Central memory CD8-positive, alpha-beta T cell (primary cell): ENCODE measurements at places on chromosomes 4 and X.
A peak's percentile ranks its signal among the peaks of the same experiment; 100 is the strongest.

GRCh38 chr4:55154290-55154880 lies 29.0 kb upstream of the KDR start:
- DNase-seq = no peak
- H3K4me1 ChIP-seq = no peaks in the 10 kb centered on the region
- no peak overlapping the region for H3K27ac ChIP-seq
- H3K27me3 ChIP-seq = peaks cover 20% of the 10 kb centered on the region
- no peak overlapping the region for H3K4me3 ChIP-seq

- peaks cover 7% of the 10 kb centered on the region for H3K4me1 ChIP-seq
- H3K27me3 ChIP-seq = peaks cover 23% of the 10 kb centered on the region
- no peaks in the 10 kb centered on the region for H3K36me3 ChIP-seq
- no peak overlapping the region for H3K27ac ChIP-seq
- DNase-seq = no peak
These were observed 57.3 kb downstream of the CLDN22 start for GRCh38 chr4:183262776-183263100.

- H3K4me1 ChIP-seq = peaks cover 63% of the 10 kb centered on the region
- peaks cover 9% of the 10 kb centered on the region for H3K36me3 ChIP-seq
- H3K27me3 ChIP-seq = no peaks in the 10 kb centered on the region
- DNase-seq = no peak
- H3K27ac ChIP-seq = peak overlapping the region; percentile 3
- H3K4me3 ChIP-seq = peak overlapping the region; percentile 8
These were observed 25.8 kb downstream of the USP9X start for GRCh38 chrX:41110801-41111625.

DNA sequence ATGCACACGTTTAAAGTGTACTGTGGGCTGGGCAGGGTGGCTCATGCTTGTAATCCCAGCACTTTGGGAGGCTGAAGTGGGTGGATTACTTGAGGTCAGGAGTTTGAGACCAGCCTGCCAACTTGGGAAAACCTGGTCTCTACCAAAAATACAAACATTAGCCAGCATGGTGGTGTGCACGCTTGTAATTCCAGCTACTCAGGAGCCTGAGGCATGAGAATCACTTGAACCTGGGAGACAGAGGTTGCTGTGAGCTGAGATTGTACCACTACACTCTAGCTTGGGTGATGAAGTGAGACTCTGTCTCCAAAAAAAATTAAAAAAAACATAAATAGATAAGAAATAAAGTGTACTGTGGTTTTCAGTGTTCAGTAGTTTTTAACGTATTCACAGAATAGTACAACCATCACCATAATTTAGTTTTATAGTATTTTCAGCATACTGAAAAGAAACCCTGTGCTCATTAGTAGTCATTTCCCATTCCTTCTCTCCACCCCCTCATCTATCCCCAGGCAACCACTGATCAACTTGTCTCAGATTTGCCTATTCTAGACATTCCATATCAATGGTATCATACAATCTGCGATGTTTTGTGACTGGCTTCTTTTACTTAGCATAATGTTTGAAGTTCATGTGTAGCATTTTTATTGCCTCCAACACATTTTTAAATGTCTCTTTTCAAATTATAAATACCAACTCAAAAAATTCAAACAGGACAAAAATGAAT lies 19.1 kb downstream of the SLAIN2 start:
- no peaks in the 10 kb centered on the region for H3K27me3 ChIP-seq
- H3K27ac ChIP-seq = peak overlapping the region; percentile 48
- no peak overlapping the region for H3K4me3 ChIP-seq
- no peak for DNase-seq
- peaks cover 8% of the 10 kb centered on the region for H3K36me3 ChIP-seq
- peaks cover 19% of the 10 kb centered on the region for H3K4me1 ChIP-seq

GRCh38 chrX:138240266-138240665 lies 471.3 kb downstream of the FGF13 start:
- no peak overlapping the region for H3K27ac ChIP-seq
- H3K36me3 ChIP-seq = no peaks in the 10 kb centered on the region
- H3K4me3 ChIP-seq = no peak overlapping the region
- H3K4me1 ChIP-seq = no peaks in the 10 kb centered on the region
- DNase-seq = no peak

DNA sequence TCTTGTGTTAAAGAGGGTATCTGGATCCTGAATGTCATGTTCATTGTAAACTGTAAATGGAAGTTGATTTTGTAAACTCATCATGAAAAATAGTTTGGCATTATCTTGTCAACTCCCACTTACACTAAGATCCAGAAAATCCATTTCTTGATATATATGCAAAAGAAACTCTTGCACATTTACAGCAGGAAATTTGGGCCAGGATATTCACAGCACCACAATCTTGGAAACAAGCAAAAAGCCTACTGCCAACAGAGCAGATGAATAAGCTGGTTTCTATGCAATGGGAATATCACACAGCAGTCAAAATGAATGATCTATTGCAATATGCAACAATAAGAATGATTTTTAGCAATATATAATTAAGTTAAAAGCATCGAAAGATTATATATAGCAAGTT lies 8.6 kb downstream of the GABRA4 start:
- no peaks in the 10 kb centered on the region for H3K36me3 ChIP-seq
- no peak overlapping the region for H3K27ac ChIP-seq
- no peak overlapping the region for H3K4me3 ChIP-seq
- H3K4me1 ChIP-seq = no peaks in the 10 kb centered on the region
- peaks cover 22% of the 10 kb centered on the region for H3K27me3 ChIP-seq

- no peaks in the 10 kb centered on the region for H3K27me3 ChIP-seq
- no peak for DNase-seq
- H3K4me1 ChIP-seq = no peaks in the 10 kb centered on the region
- H3K27ac ChIP-seq = no peak overlapping the region
- H3K36me3 ChIP-seq = no peaks in the 10 kb centered on the region
These were observed 487.9 kb downstream of the C4orf33 start for GRCh38 chr4:129583868-129584267.

- H3K27me3 ChIP-seq = peaks cover 9% of the 10 kb centered on the region
- peaks cover 7% of the 10 kb centered on the region for H3K4me1 ChIP-seq
- no peak for DNase-seq
- H3K4me3 ChIP-seq = no peak overlapping the region
These were observed 28.7 kb downstream of the INPP4B start for GRCh38 chr4:142817442-142817841.

- H3K27me3 ChIP-seq = no peaks in the 10 kb centered on the region
- no peak for DNase-seq
- H3K4me1 ChIP-seq = peaks cover 5% of the 10 kb centered on the region
- no peaks in the 10 kb centered on the region for H3K36me3 ChIP-seq
- H3K4me3 ChIP-seq = no peak overlapping the region
These were observed 12.1 kb downstream of the BMP2K start for GRCh38 chr4:78788007-78788889.
